Activated CD4-positive, alpha-beta T cell treated with anti-CD3 and anti-CD28 coated beads for 36 hours (primary cell): ENCODE measurements at places on chromosomes 2 and 18. TPM values are rescaled to one million over a fixed set of nuclear protein-coding genes. Genes with fewer than 3 reads are reported as not detected.

DNA sequence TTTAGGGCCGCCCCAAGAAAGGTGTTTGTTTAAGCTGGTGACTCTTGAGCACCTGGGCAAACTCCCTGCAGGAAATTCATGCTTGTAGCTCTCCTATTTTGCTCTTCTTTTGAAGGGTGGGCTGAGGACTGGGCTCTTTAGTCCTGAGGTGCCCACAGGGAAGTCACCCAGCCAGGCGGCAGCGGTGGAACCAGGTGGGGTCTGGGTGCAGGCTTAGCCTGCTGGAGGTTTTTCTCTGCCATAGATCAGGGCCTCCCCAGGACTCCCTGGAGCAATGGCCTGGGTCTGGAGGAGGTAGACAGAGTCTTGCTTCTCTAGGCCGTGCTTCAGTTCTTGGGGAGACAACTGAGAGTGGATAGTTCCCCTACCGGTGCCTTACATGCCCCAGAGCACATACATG, 99.9 kb downstream of the CLIP4 start:
- no peaks in the 10 kb centered on the region for H3K36me3 ChIP-seq
- no peak overlapping the region for H3K4me3 ChIP-seq
- no peaks in the 10 kb centered on the region for H3K4me1 ChIP-seq
- DNase-seq: no peak
- H3K27ac ChIP-seq: no peak overlapping the region

The NCKAP5 gene
- not detected for total RNA-seq

DNA sequence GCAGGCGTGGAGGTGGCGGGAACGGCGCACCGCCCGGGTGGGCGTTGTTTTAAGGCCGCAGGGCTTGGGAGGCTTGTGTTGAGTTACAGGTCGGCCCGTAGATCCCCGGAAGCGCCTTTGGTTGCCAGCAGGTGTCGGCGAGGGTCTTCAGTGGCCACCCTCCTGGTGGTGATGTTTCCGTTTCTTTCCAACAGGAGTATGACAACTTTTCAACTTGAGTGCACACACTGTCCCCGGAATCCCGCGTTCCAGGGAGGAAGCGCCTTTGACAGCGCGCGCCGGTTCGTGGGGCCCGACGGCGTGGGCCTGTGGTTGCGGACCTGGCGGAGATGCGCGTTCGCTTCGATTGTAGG, 1.0 kb upstream of the HDAC4 start:
- H3K36me3 ChIP-seq: peaks cover 7% of the 10 kb centered on the region
- DNase-seq: no peak
- peaks cover 2% of the 10 kb centered on the region for H3K27me3 ChIP-seq
- H3K4me1 ChIP-seq: peaks cover 38% of the 10 kb centered on the region
- peak overlapping the region; percentile 88 for H3K4me3 ChIP-seq

DNA sequence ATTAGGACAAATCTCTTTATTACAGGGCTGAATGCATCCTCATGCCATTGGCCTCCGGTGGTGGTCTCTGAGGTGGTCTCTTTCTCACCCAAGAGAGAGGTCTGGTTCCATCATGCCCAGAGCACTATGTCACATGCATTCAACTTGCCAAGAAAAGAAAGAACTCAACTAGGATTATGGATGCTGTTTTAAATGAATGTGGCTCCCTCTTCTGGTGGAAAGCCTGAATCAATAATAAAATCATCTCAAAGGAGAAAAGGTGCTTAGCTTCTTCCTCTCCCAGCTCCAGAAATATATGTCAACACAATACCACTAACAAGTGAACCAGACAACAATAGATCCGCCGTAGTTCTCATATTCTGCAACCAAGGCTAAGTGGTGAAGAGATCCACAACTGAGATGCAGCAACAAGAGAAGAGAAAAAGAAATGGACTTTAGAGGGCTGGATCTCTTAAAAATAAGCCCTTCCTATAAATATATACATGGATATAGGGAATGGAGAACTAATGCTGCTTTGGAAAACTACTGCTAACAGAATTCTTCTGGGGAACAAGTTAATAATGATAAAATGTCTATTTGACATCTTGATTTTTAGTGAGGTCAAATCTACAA, 396.8 kb downstream of the NCKAP5 start:
- H3K27me3 ChIP-seq: peaks cover 6% of the 10 kb centered on the region
- no peak for DNase-seq
- H3K4me1 ChIP-seq: no peaks in the 10 kb centered on the region
- H3K27ac ChIP-seq: no peak overlapping the region
- no peak overlapping the region for H3K4me3 ChIP-seq

- DNase-seq: no peak
- H3K27me3 ChIP-seq: peaks cover 4% of the 10 kb centered on the region
- no peak overlapping the region for H3K27ac ChIP-seq
- H3K4me3 ChIP-seq: no peak overlapping the region
- peaks cover 33% of the 10 kb centered on the region for H3K4me1 ChIP-seq
- no peaks in the 10 kb centered on the region for H3K36me3 ChIP-seq
Measured at GRCh38 chr2:65393743-65394422, 38.5 kb downstream of the SPRED2 start.

DNA sequence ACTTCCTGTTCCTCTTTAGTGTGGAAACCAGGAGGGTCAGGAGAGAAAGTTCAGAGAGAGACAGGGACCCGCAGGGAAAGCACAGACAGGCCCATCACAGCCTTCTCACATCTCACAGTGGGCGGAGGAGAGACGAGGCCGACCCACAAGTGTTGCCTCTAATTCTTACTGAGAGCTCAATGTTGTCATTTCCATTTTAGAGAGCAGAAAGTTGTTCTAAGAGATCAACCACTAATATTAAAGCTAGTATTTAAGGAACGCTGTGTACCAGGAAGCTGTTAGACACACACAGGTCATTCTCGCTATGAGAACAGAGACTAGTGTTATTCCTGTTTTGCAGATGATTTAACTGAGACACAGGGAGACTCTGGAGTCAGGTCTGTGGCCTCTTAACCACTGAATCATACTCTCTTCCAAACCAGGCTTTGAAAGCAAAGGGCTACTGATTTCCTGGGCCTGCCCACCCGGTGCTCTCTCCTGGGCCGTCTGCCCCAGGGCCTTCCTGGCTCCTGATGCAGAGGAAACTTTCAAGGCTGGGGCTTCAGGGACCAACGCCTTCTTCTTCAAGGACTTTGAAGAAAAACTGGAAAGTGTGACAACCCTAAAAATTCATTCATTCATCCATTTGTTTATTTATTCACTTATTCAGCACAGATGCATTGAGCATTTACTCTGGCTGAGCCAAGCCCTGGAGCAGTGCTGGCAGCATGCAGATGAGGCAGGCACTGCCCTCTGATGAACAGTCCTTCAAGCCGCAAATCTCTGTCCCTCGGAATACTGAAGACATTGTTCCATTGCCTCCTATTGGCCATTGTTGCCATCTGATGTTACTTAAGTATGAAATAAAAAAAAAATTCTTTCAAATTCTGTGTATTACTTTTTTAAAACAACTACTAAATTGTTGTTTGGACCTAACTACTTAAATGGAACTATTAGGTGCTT, 37.2 kb upstream of the BIN1 start:
- no peaks in the 10 kb centered on the region for H3K27me3 ChIP-seq
- H3K27ac ChIP-seq: no peak overlapping the region
- no peak overlapping the region for H3K4me3 ChIP-seq
- DNase-seq: no peak

DNA sequence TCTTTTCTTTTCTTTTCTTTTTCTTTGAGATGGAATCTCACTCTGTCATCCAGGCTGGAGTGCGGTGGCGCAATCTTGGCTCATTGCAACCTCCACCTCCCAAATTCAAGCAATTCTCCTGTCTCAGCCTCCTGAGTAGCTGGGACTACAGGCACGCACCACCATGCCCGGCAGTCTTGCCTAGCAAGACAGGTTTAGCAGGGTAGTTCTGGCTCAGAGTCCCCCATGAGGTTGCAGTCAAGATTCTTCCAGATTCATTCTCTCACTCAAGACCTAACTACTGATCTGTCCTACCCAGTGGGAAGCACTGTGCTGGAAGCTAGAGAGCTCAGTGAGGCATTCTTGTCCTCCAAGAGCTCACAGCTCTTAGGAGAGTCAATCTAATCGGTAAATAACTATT, 17.6 kb upstream of the ZAP70 start:
- no peaks in the 10 kb centered on the region for H3K27me3 ChIP-seq
- no peak overlapping the region for H3K27ac ChIP-seq
- H3K4me1 ChIP-seq: peaks cover 11% of the 10 kb centered on the region
- H3K4me3 ChIP-seq: no peak overlapping the region

DNA sequence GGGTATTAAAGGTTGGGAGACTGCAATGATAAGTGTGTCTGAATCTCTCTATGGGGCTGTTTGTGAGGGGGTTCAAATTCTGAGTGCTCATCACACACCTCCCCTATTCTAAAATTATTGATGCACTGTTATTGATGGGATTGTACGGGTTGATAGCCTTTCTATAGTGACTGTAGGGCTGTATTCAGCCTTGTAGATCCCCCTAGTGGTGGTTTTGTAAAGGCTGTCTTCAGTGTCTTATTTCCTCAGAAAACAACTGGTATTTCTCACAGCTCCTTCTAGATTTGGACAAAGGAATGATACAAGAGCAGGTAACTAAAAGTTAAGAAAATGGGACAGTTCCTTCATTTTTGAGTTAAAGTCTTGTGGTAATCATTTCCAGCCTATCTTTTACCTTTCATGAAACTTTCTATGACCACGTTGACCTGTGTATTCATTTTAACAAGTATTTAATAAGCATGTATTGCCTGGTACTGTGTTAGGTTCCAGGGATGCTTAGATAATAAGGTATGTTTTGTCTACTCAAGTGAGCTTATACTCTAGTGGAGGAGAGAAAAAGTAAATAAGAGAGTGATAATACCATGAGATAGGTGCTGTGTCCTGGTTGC, 21.2 kb downstream of the SMAD4 start:
- no peak for DNase-seq
- H3K36me3 ChIP-seq: peaks cover 34% of the 10 kb centered on the region
- no peak overlapping the region for H3K4me3 ChIP-seq
